Neural crest cell (in vitro differentiated cells): ENCODE measurements at places on chromosomes 3 and 15. TPM values are rescaled to one million over a fixed set of nuclear protein-coding genes. Genes with fewer than 3 reads are reported as not detected.

Gene NOX5
- total RNA-seq, result not detected in 2 replicates

Gene HHATL
- not detected in 2 replicates for total RNA-seq

Gene IGSF10
- not detected in 2 replicates for total RNA-seq

Gene BAHD1
- total RNA-seq, result 25.6 and 26.4 TPM in 2 replicates
